ENCODE measurements at places on chromosomes 1 and 21. TPM values are rescaled to one million over a fixed set of nuclear protein-coding genes. Genes with fewer than 3 reads are reported as not detected.
A peak's percentile ranks its signal among the peaks of the same experiment; 100 is the strongest.

DNA sequence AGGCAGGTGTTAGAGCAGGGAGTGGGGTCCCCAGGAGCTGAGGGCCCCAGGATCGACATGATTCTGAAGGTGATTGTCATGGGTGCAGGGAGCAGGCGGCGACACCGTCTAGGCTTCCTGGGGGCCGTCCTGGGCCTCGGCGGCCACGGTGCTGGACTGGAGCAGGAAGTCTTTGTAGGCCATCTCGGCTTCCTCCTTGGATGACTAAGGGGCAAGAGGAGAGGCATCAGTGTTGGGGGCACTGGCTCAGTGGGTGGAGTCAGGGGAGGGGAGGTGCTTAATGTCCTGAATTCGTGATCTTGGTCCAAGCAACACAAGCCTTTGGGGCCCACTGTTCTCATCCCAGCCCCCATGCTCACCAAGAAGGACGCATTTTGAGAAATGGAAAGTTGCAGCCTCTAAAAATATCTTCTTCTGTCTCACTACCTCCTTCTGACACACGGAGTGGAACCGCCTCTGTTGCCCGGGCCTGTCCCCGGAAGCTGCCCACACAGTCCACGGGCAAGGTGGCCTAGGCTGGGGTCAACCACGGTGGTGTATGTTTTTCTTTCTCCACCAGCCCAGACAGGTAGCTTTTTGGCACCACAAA is 8.6 kb upstream of the FCMR start:
- no peaks in the 10 kb centered on the region for H3K27me3 ChIP-seq
- DNase-seq = no peak
- H3K36me3 ChIP-seq = no peaks in the 10 kb centered on the region
- H3K27ac ChIP-seq = no peak overlapping the region

- DNase-seq = no peak
- no peak overlapping the region for H3K4me3 ChIP-seq
- no peaks in the 10 kb centered on the region for H3K4me1 ChIP-seq
- no peaks in the 10 kb centered on the region for H3K36me3 ChIP-seq
Observed at GRCh38 chr21:44437696-44438431, 17.4 kb upstream of the LRRC3 start.

GRCh38 chr1:213987422-213987926 is 299 bp upstream of the PROX1 start:
- no peaks in the 10 kb centered on the region for H3K36me3 ChIP-seq
- no peak overlapping the region for H3K4me3 ChIP-seq
- DNase-seq = peak; percentile 94

GRCh38 chr1:183289051-183289496 is 103.0 kb downstream of the LAMC2 start:
- no peaks in the 10 kb centered on the region for H3K36me3 ChIP-seq
- no peak overlapping the region for H3K27ac ChIP-seq
- no peak overlapping the region for H3K4me3 ChIP-seq
- H3K4me1 ChIP-seq = peaks cover 27% of the 10 kb centered on the region
- no peak for DNase-seq
- no peaks in the 10 kb centered on the region for H3K27me3 ChIP-seq

Gene FCRL6
- not detected for total RNA-seq

Gene CTTNBP2NL
- 20.7 TPM for total RNA-seq
